ENCODE measurements at places on chromosomes 16 and 17. TPM values are rescaled to one million over a fixed set of nuclear protein-coding genes. Genes with fewer than 3 reads are reported as not detected.
A peak's percentile ranks its signal among the peaks of the same experiment; 100 is the strongest.

The NOXO1 gene
- 0.78 TPM for total RNA-seq

DNA sequence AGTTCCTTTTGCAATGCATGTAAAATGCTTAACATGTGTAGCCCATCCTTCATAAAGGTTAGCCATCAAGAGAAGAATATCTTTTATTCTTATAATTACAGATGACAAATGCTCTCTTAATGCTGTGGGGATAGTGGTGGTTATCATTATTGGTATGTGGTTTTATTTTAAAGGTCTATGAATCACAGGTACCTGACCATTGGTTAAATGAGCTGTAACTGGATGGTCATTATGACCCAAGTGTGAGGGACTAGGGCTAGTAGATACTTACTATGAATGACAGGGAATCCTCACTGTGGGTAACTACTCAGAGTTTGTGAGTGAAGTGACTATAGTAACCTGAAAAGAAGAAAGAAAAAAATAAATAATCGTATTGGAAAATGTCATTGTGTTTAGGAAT is 78.8 kb downstream of the CDRT15 start:
- DNase-seq: no peak

The NACA2 gene
- not detected for total RNA-seq

The OTOP2 gene
- not detected for total RNA-seq

The FOXF1 gene
- total RNA-seq: 0.47 TPM

The GALR2 gene
- not detected for total RNA-seq

DNA sequence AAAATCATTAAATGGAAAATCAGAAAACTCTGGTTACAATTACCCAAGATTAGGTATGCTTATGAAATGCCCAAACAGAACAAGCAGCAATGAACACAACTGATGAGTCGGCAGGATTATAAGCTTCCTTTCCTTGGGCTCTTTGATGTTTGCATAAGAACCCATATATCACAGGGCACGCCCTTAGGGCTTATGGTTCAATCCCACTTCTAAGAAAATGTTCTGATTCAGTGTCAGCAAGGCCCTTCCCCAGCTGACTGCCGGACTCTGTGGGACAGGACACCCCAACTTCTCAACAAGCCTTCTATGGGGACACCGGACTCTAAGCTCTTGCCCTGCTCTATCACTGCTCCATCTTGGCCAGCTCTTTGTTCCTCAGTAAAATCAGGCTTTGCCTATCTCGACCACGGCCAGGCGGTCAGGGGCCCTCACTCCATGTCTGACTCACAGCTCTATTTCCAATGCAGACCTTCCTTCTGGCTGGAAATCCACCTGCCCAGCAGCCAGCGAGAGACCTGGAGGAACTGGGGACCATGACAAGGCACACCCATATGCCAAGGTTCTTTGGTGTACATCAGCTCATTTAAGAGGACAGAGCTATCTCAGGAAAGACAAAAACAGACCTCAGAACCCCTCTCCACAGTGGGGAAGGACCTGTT is 26.8 kb downstream of the LITAFD start:
- no peak for DNase-seq

- no peak for DNase-seq
Observed at GRCh38 chr16:31715915-31716314, 157.7 kb upstream of the ZNF267 start.

GRCh38 chr16:12153662-12154061 is 177.1 kb downstream of the SNX29 start:
- no peak for DNase-seq

DNA sequence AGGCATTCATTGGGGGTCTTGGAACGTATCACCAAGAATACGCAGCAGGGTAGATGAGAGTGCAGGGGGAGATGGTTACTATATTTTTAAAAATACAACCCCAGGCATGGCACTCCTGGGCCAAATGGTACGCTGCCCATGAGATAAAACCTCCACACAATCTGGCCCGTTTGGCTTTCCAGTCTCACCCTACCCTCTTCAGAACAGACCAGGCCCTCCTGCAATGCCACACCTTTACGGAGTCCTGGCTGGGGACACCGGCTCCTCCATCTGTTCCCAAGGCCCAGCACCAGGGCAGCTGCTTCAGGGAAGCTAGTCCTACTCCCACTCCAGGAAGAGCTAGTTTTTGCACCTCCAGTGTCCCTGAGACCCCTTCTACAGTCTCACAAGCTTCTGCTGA is 24.4 kb downstream of the SNN start:
- no peak for DNase-seq

- no peak for DNase-seq
Observed at GRCh38 chr16:49458243-49458642, 84.6 kb downstream of the C16orf78 start.

The GRN gene
- 32.3 TPM for total RNA-seq

DNA sequence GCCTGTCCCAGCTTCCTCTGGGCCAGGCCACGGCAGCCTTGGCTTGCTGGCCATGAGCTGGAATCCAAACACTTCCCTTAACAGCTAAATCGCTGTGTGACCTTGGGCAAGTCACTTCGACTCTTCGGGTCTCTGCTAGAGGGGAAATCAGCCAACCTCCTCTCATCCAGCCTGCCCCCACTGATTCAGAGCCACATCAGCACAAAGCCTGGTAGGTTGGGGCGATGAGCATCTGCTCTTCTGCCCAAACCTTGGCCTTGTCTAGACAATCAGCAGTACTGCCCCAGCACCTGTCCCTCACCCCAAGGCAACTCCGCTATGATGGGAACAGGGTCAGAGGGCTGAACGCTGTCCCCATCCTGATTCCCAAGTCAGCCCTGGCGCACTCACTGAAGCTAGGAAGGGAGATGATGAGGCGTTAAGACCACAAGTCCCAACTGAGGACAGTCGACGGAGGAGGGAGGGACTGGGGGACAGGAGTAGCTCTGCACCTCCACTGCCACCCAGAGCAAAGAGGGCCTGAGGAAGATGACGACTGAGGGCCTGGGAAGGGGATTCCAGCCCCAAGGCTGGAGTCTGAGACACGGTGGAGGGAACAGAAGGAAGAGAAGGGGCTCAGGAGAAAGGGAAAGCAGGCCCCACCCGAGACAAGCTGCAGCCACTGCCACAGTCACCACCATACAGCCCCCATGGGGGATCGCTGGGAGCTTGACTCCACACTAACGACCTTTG is 1.3 kb downstream of the CLUH start:
- no peak for DNase-seq

DNA sequence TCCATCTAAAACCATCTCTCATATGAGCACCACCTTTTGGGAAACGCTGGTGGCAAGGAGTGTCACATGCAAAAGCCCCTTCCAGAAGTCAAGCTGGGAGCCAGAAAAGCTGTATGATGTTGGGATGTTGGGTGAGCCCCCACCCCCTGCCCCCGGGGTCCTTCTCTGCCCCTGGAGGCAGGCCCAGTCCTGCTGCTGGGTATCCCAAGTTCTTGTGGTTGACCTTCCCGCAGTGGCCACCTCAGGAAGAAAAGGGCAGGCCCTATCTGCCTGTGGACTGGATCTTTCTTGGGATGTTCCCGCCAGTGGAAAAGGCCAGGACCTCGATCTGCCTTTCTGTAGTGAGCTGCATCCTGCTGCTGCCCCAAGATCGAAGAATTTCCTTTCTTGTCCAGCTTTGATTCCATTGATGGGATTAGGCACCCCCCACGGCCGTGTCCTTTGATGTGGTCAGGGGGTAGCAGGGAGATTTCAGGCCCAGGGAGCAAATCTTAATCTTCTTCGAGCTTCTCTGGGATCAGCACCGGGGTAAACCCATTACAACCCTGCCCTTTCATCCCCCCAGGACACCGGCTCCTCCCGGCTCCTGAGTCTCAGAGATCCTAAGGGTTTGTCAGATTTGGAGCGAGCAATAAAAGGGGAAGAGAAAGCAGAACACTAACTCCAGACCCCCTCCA is 165.6 kb downstream of the RAB11FIP4 start:
- DNase-seq: no peak

DNA sequence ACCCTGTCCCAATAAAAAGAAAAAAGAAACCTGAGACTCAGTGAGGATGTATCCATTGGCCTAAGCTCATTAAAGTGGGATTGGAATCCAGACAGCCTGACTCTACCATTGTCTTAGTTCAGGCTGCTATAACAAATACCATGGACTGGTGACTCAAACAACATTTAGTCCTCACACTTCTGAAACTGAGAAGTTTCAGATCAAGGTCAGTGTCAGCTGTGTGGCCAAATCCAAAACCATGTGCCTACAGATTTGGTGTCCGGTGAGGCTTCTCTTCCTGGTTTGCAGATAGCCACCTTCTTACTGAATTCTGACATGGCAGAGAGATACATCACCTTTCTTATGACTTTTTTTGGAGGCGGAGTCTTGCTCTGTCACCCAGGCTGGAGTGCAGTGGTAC is 53.3 kb upstream of the KDM8 start:
- no peak for DNase-seq

The HOXB5 gene
- not detected for total RNA-seq

The CCT6B gene
- total RNA-seq: 2.3 TPM

GRCh38 chr16:29815793-29816693 is at the start of gene PAGR1:
Gene PAGR1 (plus strand): TSS chr16:29816152. CDS start chr16:29816526, 374 bp downstream.
- peak; percentile 98 for DNase-seq

The HDAC5 gene
- total RNA-seq: 101 TPM

DNA sequence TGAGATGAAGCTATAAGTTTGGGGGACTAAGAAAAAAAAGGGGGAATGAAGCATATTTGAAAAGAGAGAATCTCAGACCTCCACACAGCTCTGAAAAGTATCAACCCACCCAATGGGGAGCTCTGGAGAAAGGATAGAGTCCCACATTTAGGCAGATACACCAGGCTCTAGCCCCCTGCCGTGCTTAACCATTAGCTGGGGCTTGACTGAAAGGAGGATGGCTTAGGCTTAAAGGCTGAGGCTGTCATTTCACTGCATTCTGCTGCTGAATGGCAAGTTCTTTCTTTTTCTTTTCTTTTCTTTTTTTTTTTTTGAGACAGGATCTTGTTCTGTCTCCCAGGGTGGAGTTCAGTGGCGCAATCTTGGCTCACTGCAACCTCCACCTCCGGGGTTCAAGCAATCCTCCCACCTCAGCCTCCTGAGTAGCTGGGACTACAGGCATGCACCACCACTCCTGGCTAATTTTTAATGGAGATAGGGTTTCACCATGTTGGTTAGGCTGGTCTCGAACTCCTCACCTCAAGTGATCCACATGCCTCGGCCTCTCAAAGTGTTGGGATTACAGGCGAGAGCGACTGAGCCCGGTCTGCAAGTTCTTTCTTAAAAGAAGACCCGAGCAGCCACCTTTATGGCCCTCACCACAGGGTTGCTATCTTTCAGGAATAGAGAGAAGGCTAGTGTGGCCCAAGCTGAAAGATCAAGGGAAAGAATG is 9.0 kb upstream of the MMP2 start:
- DNase-seq: no peak

The PYDC1 gene
- total RNA-seq: 0.78 TPM

The SUPT6H gene
- 32.3 TPM for total RNA-seq

- no peak for DNase-seq
Observed at GRCh38 chr16:63617990-63618763, 1503.7 kb downstream of the CDH11 start.

GRCh38 chr16:30997725-30998711 is 12.4 kb downstream of the STX1B start:
- no peak for DNase-seq

GRCh38 chr16:56589141-56590039 is at the start of gene MT3:
Gene MT3 (plus strand): TSS chr16:56589528. CDS start chr16:56589591, 63 bp downstream.
- DNase-seq: peak; percentile 74

- DNase-seq: no peak
Observed at GRCh38 chr17:13395346-13395745, 206.4 kb downstream of the HS3ST3A1 start.

The GPR142 gene
- not detected for total RNA-seq

DNA sequence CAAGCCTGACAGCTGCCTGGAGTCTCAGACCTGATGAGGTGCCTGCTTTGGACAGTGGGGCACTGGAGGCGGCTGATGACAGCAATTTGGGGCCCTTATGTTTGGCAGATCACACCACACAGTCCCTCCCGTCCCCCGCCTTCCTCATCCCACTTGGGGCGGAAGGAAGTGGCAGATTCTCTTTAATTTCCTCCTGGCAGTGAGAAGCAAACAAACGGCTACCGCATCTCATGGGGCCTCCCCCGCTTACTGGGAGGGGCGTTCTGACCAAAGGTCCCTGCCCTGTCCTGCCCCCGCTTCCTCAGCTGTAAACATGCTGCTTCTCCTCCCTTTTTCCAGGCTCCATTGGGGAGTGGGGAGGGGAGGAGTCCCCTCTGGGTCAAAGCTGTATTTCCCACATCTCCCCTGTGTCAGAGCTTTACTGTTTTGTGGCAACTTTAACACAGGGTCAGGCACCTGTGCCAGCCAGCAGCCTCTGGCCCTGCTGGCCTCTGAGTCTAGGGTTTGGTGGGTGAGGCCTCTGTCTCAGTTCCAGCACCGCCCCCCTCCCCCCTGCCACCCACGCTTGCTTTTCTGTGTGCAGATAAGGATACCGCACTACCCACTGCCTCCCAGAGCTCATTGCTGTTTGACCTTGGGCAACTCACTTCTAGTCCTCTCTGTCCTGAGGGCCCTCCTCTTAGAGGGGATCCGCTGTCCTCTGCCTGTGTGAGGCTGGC is 5.4 kb upstream of the NFATC3 start:
- DNase-seq: no peak

- no peak for DNase-seq
Observed at GRCh38 chr16:8888951-8889892, 7.1 kb downstream of the LITAFD start.

DNA sequence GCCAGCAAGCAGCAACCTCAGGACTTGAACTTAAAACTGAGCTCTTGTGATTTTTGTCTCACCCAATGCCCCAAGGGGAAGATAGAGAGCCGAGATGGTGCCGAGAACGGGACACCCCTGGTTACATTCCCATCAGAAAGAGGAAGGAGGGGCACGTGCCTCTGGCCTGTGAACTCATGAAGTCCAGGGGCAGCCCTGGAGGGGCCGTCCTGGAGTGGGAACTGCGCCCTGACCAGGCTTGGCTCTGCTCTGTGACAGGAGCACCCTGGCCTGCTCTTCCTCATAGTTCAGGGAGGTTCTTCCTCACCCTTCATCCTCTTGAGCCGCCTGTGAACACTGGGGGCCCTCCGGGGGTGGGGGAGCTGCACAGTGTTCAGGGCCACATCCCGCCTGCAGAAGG is 130.3 kb upstream of the FOXF1 start:
- DNase-seq: no peak

DNA sequence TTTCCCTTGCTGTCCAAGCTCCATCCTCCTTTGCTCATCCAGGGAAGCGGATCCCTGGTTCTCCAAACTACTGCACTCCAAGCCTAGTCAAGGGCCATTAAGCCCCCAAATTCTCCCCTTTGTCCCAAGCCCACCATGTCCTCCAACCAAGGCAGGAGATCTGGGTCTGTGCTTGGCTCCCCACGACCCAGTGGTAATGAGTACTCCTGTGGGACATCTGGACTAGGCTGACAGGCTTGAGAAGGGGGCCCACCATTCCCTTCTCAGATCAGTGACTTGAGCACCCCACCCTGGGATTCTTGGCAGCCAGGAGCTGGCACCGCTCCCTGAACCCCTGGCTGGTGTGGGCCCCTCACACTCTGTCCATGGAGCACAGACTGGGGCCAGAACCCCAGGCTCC is 17.1 kb downstream of the OSBPL7 start:
- no peak for DNase-seq

GRCh38 chr16:54178478-54178976 is 108.1 kb downstream of the IRX3 start:
- DNase-seq: no peak

The RNF151 gene
- total RNA-seq: not detected

The DRC3 gene
- total RNA-seq: 2.0 TPM
